ENCODE measurements at places on chromosomes 11 and 22.

- DNase-seq = no peak
Measured at GRCh38 chr11:67616431-67617242, 9.9 kb downstream of the NDUFV1 start.

DNA sequence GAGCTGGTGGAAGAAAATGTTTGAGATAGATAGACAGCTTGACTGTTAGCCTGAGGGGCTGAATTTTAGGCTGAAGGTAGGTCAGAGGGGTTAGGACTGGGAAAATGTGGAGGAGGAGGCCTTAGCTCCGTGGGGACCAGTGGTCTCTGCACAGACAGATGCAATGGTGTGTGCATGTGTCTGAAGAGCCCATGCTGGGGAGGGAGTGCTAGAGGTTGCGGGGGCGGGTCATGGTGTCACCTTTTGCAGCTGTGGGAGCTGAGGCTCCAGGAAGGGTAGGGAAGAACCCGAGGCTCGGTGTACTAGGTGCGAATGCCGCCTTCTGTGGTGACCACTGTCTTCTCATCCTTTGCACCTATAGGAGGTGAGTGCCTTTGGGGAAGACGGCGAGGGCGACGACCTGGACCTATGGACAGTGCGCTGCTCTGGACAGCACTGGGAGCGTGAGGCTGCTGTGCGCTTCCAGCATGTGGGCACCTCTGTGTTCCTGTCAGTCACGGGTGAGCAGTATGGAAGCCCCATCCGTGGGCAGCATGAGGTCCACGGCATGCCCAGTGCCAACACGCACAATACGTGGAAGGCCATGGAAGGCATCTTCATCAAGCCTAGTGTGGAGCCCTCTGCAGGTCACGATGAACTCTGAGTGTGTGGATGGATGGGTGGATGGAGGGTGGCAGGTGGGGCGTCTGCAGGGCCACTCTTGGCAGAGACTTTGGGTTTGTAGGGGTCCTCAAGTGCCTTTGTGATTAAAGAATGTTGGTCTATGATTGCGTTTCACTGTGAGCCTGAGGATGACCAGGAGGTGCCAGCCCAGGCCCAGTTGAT, 1.6 kb downstream of the SDF2L1 start:
- DNase-seq = no peak

DNA sequence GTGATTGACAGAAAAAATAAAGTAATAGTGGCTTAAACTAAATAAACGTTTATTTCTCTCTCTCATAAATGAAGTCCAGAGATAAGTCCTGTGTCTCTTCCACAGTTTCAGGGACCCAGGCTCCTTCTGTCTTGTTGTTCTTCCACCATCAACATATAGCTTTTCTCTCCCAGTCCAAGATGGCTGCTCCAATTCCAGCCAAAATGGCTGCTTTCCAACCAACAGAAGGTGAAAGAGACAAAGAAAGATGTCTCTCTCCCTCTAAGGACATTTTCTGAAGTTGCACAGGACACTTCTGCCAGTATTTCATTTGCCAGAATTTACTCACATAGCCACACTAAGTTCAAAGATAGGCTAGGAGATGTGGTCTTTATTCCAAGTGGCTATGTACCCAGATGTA, 9.4 kb upstream of the PLEKHB1 start:
- DNase-seq = no peak

- no peak for DNase-seq
Measured at GRCh38 chr11:47589977-47590861, 3.7 kb downstream of the FAM180B start.

- no peak for DNase-seq
Measured at GRCh38 chr11:41306431-41306830, 153.0 kb downstream of the LRRC4C start.

- DNase-seq = no peak
Measured at GRCh38 chr11:77039491-77040400, 5.5 kb downstream of the B3GNT6 start.

DNA sequence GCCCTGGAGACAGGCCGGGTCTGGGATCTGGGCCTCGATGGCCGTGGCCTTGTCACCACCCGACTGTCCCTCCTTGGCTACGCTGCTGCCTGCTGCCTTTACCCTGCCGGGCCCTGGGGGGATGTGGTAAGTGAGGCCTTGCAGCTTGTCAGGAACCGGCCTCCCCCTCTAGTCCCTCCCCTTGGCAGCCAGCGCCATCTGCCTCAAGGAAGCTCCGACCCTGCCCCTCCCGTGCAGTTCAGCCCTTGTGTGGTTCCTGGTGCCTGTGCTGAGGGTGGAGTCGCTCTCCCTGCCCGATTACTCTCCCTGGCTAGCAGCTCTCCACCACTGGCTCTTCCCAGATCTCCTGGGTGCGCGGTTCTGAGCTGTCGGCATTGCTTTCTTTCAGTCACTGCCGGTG, 33.7 kb downstream of the CTTN start:
- DNase-seq = no peak

GRCh38 chr11:10117709-10118351, 176.2 kb downstream of the SBF2 start:
- DNase-seq = no peak

- DNase-seq = no peak
Measured at GRCh38 chr11:69807106-69807815, 12.0 kb downstream of the FGF3 start.

- no peak for DNase-seq
Measured at GRCh38 chr22:47178339-47178738, 415.9 kb downstream of the TBC1D22A start.

GRCh38 chr11:36437413-36437812, 72.7 kb downstream of the TRAF6 start:
- no peak for DNase-seq

DNA sequence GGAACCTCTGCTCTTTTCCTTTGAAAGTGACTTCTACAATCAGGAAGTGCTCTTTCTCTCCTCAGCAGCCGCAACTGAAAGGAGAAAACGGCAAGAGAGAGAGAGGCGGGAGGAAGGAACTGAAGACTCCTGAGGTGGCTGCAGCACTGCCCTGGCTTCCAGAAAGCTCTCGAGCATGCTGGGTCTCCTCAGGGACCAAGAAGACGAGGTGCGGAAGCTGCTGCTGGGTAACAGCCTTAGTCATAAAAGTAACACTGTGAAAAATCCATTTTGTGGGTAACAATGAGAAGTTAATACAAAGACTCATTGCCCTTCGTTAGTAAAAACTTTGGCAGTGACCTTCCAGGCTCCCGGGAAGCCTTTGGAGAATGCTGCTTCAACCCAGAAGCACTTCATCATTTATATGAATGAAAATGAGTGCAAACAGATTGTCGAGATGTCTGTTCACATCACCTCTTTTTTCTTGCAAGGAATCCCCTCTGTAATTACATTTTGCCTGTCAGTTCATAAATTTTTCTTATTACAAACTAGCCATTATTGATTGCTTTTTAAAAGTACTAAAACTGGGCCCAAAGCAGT, 473.4 kb downstream of the SOX6 start:
- DNase-seq = no peak

GRCh38 chr11:112962579-112963367, 1.6 kb downstream of the NCAM1 start:
- DNase-seq = no peak

GRCh38 chr11:123334925-123335324, 95.1 kb upstream of the GRAMD1B start:
- DNase-seq = no peak
